ENCODE measurements at places on chromosomes 3 and 15. TPM values are rescaled to one million over a fixed set of nuclear protein-coding genes. Genes with fewer than 3 reads are reported as not detected.

TLR9 gene
- total RNA-seq = under 0.01 TPM

ARMC8 gene
- 24.6 TPM for total RNA-seq

GHSR gene
- total RNA-seq = not detected

SV2B gene
- total RNA-seq = not detected

PAQR5 gene
- total RNA-seq = 0.17 TPM

TRPM1 gene
- not detected for total RNA-seq

MFGE8 gene
- total RNA-seq = 626 TPM

SUMF1 gene
- 77.3 TPM for total RNA-seq

AGBL1 gene
- not detected for total RNA-seq

BFSP2 gene
- total RNA-seq = not detected

ZMAT3 gene
- 10.7 TPM for total RNA-seq

FOXB1 gene
- total RNA-seq = not detected

HMG20A gene
- total RNA-seq = 24.0 TPM

Measured in pericardium fibroblast (primary cell).